ENCODE measurements at places on chromosomes 4 and X.

GRCh38 chr4:120965938-120966337 is 43.4 kb upstream of the PRDM5 start:
- no peak for DNase-seq

DNA sequence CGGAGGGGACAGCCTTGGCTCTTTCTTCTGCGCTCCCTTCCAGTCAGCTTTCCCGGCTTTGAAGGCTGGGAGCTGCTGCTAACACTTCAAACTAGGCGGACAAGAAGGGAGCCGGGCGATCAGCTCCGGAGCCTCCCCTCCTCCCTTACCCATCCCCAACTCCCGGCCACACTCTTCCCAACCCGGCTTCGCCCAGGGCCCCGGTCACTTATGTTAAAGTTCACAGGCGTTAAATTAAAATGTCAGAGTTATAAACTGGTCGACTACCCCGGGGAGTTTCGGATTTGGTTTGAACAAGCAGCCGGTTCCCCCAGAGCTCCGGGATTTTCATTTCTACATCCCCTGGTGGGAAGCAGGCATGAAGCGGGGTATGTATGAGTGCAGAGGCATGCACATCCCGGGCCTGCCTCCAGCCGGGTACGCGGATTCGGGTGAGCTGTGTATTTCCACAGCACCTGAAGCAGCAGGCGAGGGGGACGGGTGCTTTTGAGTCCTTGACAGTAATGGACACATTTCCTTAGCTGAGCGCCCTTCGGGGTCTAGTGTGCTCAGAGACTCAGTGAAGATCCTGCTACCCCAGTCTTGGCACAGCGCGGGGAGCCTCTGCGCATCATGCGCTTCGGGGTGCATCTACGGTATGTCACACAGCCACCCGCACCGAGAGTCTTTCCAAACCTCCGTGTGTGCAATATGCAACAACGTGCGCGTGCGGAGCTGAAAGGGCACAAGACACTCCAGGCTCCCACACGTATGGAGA is 880 bp downstream of the UNC5C start:
- peak; percentile 44 for DNase-seq

DNA sequence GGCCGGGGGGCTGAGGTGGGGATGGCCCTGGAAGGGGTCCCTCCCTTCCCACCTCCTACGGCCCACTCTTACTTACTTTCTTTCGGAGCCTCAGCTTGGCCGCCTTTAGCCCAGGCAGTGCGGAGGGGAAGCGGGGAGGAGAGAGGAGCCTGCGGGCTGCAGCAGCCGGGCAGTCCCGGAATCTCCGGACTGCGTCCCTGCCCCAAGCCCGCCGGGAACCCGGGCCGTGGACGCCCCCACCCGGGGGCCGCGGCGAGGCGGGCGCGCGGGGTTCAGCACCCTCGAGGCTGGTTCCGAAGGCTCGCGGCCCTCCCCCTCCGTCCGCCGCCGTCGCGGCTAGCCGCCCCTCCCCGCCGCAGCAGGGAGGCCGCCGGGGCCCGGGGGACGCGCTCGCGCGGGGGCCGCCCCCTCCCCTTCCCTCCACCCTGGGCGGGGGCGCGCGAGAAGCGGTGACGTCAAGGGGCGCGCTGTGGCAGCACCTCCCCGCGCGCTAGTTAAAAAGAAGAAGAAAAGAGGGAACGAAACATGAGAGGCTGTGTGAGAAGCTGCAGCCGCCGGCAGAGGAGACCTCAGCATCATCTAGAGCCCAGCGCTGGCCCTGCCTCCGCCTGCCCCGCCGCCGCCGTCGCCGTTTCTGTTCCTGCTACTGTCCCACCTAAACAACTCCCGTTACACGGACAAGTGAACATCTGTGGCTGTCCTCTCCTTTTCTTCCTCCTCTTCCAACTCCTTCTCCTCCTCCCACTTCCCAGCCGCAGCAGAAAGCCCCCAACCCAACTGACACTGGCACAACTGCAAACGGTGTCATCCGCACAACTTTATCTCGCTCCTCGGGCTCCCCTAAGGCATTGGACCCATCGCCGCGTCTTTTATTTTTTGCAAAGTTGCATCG is at the start of gene HHIP:
HHIP (plus strand) TSS at position 526 of the 892 bp plus-strand sequence. CDS start 520 bp downstream, outside the sequence.
- no peak for DNase-seq

DNA sequence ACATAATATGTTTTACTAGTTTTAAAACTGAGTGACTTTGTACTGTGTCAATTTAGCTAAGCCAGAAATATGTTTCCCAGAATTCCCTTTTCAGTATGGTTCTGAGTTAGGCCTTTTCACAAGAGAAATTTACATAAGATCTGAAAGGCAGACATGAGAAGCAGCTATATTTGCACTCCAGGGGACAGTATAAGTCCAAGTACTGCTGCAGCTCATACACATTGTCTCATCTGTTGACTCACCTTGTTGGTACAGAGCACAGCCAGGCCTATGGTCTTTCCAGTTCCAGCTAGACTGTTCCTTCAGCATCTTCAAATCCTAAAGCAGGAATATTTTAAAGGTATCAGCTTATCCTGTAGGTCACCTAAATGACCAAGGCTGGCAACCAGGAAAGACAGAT is 53.5 kb downstream of the BMP3 start:
- DNase-seq, result no peak

DNA sequence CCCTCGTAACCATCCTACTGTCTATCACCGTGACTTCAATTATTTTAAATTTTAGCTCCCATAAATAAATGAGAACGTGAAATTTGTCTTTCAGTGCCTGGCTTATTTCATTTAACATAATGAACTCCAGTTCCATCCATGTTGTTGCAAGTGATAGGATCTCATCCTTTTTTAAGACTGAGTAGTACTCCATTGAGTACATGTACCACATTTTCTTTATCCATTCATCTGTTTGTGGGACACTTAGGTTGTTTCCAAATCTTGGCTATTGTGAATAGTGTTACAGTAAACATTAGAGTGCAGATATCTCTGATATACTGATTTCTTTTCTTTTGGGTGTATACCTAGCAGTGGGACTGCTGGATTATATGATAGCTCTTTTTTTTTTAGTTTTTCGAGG is 32.8 kb downstream of the OCIAD1 start:
- no peak for DNase-seq

GRCh38 chrX:104370089-104370488 is 115.4 kb upstream of the ESX1 start:
- DNase-seq, result no peak

DNA sequence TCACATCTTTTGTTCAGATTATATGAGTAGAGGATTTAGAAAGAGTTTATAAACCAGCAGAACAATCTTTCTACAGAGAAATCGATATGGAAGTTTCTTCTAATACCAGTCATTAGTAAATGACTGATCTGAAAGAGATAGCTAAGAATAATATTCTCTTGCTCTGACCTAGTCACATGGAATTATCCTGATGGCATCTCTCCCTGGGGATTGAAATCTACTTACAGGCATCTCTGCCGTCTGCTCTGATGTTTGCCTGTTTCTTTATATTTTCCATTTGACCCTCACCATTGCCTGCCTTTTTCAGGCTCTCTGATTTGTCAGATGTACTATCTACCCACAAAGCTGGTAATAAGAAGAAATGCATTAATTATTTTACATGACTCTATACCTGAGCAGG is 1157.3 kb downstream of the PCDH7 start:
- no peak for DNase-seq

GRCh38 chr4:67556436-67556835 is 2.1 kb upstream of the STAP1 start:
- DNase-seq, result no peak

DNA sequence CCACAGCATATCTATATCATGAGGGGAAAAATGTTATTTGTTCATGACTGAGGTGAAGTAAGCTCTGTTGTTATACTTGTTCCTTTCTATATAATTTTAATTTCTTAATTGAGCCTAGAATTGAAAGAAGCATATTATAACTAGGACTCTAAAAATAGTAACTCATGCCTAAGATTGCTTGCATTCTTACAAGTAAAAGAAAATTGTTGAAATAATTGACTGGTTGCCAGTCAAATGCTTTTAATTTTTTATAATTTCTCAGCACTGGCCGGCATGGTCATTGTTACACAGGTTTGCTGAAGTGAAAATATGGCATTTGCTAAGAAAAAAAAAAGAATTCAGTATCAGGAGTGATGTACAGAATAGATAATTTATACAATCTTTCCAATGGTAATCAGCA is 104.8 kb downstream of the GASK1B start:
- no peak for DNase-seq

GRCh38 chr4:7371210-7371941 is 63.4 kb downstream of the PSAPL1 start:
- no peak for DNase-seq

GRCh38 chrX:2632533-2633504 is 58.3 kb upstream of the CD99 start:
- DNase-seq, result no peak

- no peak for DNase-seq
Measured at GRCh38 chr4:704198-704891, 1.3 kb upstream of the PCGF3 start.

- no peak for DNase-seq
Measured at GRCh38 chr4:54541426-54542118, 116.2 kb upstream of the KIT start.

- DNase-seq, result no peak
Measured at GRCh38 chr4:149715822-149716585, 99.6 kb downstream of the IQCM start.

- no peak for DNase-seq
Measured at GRCh38 chr4:100880011-100880410, 362.2 kb upstream of the EMCN start.

DNA sequence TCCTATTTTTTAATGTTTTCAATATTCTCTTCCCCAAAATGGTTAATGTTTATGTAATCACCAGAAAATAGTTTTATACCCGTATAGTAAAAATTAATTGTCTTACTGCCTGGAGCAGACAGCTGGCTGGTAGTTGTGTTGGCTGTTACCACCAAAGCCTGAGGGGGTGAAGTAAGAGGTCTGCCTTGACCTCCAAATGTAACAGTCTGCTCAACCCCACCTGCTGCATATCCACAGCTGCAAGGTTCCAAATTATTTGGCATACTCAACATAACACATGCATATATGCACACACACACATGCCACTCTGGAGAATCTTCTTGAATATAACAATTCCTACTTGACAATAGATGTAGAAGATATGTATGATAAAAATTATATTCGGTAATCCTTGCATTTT is 624.3 kb downstream of the ADGRL3 start:
- no peak for DNase-seq

- DNase-seq, result peak; percentile 52
Measured at GRCh38 chr4:99088023-99088449, 552 bp downstream of the ADH5 start.

DNA sequence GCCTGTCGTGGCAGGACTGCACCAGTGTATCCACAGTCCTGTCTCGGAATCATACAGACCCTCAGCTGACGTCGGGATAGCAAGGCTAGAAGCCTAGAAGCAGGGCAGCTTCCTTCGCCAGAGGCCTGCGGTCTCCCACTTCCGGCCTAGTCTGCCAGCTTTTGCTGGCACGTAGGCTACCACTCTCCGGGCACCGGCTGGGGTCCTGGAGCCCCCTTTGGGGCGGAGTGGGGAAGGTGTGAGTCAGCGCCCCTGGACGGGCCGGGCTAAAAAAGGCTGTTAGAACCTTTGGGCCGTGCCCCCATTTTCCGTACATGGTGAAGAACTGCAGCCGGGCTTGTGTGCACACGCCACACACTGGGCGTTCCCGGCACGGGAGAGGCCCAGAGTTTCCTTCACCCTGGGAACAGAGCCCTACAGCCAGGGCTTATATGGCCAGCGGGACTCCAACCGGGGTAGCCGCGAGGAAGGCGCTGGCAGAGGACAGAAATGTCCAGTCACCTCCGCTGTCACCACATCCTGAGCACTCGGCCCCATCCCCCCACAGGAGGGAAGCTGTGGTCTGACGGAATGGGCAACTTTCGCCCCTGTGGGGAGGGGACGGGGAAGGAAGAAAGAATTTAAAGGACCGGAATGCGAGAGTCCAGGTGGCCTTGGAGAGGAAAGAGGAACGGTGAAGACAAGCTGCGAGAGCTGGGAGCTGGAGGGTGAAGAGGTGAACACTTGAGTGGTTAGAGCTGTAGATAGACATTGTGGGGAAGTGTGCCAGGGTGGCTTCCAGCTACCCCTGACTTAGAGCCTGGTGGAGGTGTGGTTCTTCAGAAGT is 4.6 kb downstream of the MAGIX start:
- DNase-seq, result peak; percentile 84

DNA sequence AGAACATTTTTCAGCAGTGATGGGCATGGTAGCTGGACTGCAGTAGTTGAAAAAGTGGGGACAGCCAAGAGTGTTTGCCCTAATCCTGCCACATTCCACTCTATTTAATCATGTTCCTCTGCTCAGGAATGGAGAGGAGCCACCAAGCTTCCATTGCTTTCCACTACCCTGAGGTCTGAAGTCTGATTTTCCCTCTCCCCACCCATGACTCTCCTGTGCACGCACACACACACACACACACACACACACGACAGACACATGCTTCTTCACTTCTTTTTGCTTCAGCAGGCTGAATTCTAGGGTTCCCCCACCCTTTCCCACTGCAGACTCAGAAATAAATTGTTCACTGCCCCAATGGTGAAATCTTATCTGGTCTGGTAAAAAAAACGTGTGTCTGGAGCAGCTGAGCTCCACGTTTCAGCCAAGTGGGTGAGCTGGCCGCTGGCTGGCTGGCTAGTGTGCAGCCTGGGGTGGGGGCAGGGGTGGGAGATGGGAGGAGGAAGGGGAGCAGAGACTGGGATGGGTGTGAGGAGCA is 142.7 kb upstream of the NALF2 start:
- DNase-seq, result no peak

DNA sequence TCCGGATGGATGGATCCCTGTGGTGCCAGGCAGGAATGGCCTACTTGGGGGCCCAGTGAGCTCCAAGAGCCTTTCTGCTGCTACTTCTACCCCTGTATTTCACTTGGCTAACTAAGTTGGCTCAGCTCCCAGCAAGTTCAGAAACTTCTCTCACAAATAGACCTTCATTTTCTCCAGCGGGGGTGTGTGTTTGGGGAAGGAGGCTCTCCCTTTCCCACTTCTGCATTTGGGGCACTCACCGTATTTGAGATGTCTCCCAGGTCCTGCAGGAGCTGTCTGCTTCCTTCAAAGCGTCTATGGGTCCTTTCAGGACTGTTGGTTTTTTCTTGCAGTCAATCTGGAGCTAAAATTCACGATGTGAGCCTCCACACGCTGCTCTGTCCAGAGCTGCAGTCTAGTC is 197.7 kb downstream of the SPANXN3 start:
- DNase-seq, result no peak

DNA sequence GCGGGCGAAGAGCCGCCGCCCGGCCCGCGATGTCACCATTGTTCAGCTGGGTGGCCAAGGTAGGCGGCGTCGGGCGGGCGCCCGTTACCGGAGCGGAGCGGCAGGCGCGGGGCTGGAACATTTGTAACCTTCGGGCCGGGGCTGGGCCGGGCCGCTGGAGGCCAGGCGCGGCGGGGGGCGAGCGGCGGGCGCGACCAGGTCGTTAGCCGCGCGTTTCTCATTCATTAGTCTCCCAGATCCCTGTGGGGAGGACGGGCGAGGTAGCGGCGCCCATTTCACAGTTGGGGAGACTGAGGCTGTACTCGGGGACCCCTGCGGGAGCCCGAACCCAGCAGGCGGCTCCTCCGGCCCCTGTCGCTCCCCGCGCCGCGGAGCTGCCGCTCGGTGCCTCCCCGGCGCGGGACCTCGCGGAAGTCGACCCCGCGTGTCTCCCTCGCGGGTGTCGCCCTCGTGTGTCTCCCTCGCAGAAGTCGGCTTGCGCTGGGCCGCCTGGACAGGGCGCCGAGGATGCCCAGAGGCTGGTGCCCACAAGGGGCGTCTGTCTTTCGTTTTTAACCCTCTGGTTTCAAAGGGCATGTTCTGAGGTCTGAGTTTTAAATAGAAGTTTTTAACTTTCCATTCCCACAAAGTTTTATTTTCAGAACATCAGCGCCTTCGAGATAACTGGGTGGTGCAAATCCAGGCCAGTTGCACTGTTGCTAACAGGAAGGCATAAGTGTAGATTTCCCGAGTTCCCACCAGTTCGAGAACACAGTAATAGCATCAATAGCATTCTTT is 17.5 kb downstream of the PTTG2 start:
- peak; percentile 85 for DNase-seq

Measured in CD14-positive monocyte (primary cell).